ENCODE measurements at places on chromosomes 2 and 18.

GRCh38 chr18:11520536-11520935 is 88.9 kb upstream of the SLC35G4 start:
- no peak for DNase-seq

- no peak for DNase-seq
These were observed 44.0 kb downstream of the MRPL35 start for GRCh38 chr2:86243272-86243671.

GRCh38 chr2:108325756-108326155 is 37.1 kb downstream of the SULT1C2 start:
- peak; percentile 28 for DNase-seq

- peak; percentile 23 for DNase-seq
These were observed 111.1 kb downstream of the TTC27 start for GRCh38 chr2:32738939-32739338.

GRCh38 chr2:150167711-150168110 is 319.8 kb downstream of the RND3 start:
- peak; percentile 71 for DNase-seq

GRCh38 chr2:173288561-173288960 is 66.1 kb upstream of the CDCA7 start:
- DNase-seq: peak; percentile 76

DNA sequence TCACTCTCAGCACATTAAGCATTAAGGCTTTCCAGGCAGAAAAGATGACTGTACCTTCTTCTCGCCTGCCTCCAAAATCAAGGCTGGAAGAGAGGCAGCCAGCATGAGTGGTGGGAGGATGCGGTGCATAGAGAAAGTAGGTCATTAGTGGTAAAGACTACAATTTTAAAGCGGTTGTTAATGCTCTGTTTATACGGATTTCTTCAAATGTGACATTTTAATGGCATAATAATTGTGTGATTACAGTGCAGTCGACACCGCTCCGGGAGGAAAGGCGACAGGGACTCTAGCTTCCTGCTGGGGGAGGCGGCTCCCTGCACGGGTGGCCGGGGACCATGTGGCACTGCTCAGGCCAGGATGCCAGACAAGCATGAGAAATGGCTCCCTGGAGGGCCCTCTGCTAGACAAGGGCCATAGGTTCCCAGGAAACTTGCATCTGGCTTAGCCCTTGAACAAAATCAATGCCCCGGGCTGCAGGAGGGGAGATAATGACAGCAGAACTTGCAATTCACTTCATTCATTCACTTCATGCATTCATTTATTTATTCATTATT is 129.6 kb downstream of the GALNT14 start:
- DNase-seq: no peak

- DNase-seq: no peak
These were observed 397.3 kb downstream of the ARHGAP15 start for GRCh38 chr2:143526498-143526897.

GRCh38 chr2:6948677-6949351 is 31.6 kb downstream of the RNF144A start:
- no peak for DNase-seq

DNA sequence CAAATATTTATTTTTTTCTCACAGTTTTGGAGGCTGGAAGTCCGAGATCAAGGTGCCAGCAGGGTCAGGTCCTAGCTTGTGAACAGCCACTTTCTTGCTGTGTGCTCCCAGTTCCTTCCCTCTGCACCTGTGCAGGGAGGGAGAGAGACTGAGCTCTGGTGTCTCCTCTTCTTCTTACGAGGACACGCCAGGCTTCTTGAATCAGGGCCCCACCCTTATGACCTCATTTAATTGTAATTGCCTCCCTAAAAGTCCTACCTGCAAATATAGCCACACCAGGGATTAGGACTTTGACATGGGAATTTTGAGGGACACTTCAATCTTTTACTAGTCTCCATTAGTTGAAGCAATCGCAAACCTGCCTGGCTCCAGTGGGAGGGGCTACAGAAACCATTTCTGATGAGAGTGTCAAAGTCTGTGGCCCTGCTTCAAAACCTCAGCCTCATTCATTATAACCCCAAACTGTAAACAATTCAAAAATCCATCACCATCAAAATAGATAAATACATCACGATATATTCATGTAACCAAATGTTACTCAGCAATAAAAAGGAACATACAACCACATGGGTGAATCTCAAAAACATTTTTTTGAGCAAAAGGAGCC is 18.2 kb upstream of the SEH1L start:
- no peak for DNase-seq

GRCh38 chr2:241020201-241020600 is 21.8 kb downstream of the SNED1 start:
- DNase-seq: no peak

GRCh38 chr18:6604573-6604941 is 125.0 kb upstream of the ARHGAP28 start:
- DNase-seq: no peak

DNA sequence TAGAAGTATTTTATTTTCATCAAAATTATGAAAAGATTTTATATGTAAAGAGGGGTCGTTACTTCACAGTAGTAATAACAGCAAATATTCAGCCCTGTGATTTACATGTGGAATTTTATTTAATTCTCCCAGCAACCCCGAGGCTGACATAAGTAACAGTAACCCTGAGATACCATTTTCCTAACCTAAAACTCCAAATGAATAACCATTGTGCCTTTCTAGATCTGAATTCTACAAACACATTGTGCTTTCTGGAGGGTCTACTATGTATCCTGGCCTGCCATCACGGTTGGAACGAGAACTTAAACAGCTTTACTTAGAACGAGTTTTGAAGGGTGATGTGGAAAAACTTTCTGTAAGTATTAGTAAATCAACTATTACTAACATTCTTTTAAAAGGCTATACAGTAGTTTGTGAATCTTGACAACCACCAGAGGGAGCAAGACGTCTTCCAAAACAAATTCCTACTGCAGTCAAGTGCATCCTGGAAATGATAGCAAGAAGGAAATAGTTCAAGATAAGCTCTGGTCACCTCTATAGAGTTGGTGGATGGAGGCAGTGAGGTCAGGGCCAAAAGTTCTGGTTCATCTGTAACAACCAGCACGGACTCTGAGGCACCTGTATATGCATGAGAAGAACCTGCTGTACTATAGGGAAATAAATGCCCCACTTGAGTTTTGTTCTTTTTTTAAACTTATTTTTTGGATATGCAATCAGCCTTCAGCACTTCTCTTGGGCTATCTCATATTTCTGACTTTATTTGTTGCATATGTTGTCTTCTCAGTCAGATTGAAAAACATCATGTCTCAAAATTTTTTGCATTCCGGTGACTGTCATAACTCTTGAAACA is 37.4 kb downstream of the ACTR2 start:
- peak; percentile 82 for DNase-seq

DNA sequence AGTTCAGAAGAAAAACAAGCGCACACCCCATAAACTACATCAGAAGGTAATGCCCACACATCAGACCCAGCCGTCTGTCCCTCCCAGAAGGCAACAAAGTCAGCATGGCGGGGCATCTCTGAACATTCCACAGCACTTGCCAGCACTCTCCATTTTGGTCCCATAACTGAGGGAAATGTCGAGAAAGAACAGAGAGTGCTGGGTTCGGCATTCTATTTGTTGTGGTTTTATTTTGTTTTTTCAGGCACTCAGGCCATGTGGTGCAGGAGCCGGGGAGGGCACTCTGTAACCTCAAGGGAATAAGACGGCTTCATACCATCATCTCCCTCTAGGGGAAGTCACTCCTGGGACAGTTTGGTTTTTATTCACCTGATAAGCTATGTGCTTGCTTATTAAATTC is 156.0 kb downstream of the SEPTIN10 start:
- DNase-seq: no peak

DNA sequence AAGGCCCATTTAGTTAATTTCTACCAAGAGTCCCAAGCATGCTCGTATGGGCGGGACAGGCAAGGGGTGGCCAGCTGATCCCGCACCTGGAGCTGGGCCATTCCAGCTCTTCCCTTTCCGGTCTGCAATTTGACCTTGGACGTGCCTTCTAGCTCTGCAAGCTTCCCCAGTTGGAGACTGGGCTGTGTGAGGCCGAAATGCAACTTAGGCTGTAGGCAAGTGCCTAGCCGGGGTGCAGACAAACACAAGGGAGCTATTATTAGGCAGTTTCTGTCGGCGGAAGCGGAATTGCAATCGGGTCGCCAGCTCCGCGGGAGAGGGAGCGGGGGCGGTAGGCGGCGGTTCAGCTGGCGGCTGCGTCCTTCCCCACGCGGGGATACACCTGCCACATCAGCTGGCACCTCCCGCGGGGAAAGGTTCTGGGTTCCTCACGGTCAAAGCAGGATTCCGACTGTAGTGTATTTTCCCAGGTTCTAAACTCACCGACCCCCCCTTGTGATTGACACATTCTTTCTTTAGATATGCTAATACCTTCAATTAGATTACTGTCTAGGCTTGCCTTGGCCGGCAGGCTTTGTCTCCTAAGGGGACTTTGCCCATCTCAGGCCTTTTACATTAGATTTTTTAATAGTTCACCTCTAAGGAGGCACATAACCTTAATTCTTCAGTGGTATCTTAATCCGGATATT is 17.1 kb upstream of the ZNF532 start:
- no peak for DNase-seq

DNA sequence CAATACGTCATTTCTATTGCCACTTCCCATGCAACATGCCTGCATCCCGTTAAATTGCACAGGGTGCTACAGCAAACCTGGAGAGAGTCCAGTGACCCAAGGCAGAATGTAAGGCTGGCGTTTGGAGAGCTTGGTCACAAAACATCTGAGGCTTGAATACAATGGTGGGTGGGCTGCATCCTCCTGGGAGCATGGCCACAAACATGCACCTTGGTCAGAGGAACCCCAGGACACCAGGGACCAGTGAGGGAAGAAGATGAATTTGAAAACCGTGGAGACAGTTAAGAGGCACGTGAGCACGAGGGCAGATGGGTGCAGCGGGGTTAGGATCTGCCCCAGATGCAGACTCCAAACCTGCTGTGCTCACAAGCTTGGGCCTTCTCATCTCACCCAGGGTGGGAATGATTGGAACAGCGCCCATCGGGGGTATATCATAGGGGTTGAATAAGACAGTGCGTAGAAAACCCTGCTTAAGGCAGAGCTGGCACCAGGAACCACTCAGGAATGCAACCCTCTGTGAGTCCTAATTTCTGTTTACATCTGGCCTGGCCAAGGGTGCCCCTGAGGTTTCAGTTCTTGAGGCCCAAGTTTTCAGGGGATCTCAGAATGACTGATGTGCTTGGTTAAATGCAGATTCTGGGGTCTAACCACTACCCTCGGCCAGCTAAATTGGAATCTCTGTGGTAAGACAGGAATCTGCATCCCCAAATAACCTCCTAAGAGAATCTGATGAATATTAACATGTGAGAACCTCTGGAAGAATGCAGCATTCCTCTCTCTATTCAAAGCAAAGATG is 97.2 kb downstream of the ARL4C start:
- peak; percentile 53 for DNase-seq

GRCh38 chr2:133814890-133815289 is 246.6 kb upstream of the NCKAP5 start:
- peak; percentile 12 for DNase-seq

GRCh38 chr2:168458139-168458538 is 2.1 kb downstream of the CERS6 start:
- no peak for DNase-seq

DNA sequence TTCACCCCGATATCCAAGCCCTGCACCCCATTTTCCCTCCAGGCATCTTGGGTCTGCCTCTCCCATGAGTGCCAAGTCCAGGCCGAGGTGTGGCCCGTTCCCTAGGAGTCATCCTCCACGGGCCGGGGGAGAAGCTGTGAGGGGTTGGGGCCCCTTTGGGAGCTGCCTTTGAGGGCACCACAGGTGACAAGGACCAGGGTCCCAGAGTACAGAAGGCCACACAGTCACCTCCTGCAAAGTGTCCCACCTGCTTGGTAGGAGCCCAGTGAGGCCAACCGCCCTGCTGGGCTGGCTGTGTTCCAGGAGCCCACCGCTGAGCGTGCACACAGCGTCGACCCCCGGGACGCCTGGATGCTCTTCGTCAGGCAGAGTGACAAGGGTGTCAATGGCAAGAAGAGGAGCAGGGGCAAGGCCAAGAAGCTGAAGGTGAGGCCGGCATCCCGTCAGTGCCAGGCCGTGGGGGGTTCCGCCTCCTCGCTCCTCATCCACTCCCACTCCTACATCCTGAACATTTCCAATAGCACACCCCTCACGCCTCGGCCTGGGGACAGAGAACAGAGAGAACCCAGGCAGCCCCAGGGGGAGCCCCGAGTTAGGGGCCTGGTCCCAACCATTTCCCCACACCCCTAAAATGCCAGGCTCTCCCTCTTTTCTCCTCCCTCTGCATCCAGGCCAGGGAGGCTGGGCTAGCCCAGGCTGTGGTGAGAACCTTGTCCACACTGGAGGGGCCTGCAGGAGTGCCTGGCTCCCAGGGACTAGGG is 2.7 kb downstream of the ERFE start:
- DNase-seq: no peak

DNA sequence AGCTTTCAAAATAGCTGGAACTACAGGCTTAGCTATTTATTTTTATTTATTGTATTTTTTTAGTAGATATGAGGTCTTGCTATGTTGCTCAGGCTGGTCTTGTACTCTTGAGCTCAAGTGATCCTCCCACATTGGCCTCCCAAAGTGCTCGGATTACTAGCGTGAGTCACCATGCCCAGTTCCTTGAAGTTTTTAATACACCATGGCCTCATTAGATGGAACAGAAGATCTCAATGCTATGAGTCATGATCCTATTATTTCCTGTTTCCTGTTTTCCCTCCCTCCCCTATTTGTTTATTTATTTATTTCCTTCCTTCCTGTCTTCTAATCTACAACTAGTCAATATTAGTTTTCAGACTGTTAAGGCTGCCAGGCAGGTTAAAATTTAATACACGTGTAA is 309.0 kb downstream of the CMPK2 start:
- peak; percentile 74 for DNase-seq

DNA sequence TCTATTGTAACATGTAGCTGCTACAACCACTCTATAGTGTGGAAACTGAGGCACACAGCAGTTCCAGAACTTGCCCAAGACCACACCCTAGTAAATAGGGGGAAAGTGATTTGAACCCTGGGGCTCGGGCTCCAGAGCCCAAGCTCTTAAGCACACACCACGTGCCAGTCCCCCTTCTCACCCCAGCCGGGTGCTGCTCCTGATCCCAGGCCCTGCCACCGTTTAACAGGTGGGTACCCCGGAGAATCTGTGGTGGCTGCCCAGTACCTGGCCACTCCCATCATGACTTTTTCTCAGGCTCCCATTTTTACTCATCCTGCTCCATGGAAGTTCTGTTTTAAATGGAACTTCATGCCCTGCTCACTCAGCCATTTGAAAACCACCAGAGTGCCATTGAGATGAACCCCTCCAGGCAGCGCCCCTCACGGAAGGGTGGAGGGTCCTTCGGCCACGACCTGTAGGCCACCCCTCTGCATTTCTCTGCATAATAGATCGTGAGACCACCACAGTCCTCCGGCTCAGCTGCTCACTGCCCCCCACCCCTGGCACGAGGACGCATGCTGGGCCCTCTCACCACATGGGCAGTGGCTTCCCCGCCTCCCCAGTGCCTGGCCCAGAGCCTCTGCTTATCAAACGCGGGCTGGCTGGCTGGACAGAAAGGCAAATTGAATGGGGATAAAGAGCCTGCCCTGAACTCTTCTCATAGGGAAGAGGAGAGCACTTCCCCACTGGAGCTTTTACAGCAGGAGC is 42.1 kb downstream of the TMEM37 start:
- DNase-seq: no peak

All from EH (cell line).